ENCODE measurements at places on chromosomes 7 and 10. TPM values are rescaled to one million over a fixed set of nuclear protein-coding genes. Genes with fewer than 3 reads are reported as not detected.

FOXP2 gene
- total RNA-seq: 5.3 TPM

TCERG1L gene
- not detected for total RNA-seq

- no peak for DNase-seq
- no peaks in the 10 kb centered on the region for H3K27me3 ChIP-seq
- no peak overlapping the region for H3K4me3 ChIP-seq
- no peaks in the 10 kb centered on the region for H3K4me1 ChIP-seq
- no peak overlapping the region for H3K27ac ChIP-seq
Observed at GRCh38 chr10:96692427-96692826, 27.9 kb downstream of the PIK3AP1 start.

GRCh38 chr10:129459762-129460539 is 7.1 kb upstream of the MGMT start:
- H3K27ac ChIP-seq: no peak overlapping the region
- no peak for DNase-seq

DNA sequence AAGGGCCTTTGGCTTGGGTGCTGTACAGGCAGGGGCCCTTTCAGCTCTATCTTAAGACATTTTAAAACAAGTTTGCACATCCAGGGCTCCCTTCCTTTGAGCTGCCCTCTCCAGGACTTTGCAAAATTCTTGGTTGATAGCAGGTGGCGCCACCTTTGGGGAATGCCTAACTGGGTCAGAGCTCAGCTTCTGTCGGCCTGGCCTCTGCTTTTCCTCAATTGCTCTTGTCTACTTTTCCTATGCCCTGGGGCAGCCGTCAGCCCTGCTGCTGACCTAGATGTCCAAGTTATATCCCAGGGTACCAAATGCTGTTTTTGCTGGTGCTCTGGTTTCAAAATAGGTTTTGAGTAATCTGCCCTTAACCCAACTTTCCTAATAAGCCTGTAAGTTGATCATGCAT is 65.8 kb downstream of the APBB1IP start:
- H3K27ac ChIP-seq: no peak overlapping the region
- H3K27me3 ChIP-seq: no peaks in the 10 kb centered on the region

DNA sequence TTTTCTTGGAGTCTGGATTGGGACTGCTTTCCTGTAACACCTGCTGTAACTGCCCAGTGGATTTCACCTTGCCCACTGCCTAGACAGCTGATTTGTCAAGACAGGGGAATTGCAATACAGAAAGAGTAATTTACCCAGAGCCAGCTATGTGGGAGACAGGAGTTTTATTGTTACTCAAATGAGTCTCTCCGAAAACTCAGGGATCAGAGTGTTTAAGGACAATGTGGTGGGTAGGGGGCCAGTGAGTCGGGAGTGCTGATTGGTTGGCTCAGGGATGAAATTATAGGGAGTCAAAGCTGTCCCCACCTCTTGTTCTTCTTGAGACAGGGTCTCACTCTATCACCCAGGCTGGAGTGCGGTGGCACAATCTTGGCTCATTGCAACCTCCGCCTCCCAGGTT is 25.2 kb upstream of the BNIP3 start:
- no peaks in the 10 kb centered on the region for H3K4me1 ChIP-seq
- H3K36me3 ChIP-seq: no peaks in the 10 kb centered on the region
- no peak overlapping the region for H3K4me3 ChIP-seq
- no peak for DNase-seq

DNA sequence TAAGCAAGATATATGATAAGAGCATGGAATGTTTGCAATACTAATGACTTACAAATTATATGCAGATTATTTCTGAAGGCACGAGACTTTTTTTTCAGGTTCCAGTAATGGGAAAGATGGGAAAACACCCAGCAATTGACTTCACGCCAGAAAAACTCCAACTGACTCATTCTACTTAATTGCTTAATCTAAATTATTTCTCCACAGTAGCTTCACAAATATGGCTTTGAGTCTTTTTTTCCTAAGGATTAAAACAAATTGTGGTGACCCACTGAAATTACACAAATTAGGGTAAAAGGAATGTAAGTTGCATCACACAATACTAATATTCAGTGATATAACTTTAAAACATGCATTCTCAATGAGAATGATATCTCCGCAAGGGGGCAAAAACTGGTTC is 138.7 kb downstream of the GNAI1 start:
- no peak overlapping the region for H3K4me3 ChIP-seq
- no peak overlapping the region for H3K27ac ChIP-seq
- H3K36me3 ChIP-seq: no peaks in the 10 kb centered on the region
- no peaks in the 10 kb centered on the region for H3K4me1 ChIP-seq

AMPH gene
- 1.1 TPM for total RNA-seq

DNA sequence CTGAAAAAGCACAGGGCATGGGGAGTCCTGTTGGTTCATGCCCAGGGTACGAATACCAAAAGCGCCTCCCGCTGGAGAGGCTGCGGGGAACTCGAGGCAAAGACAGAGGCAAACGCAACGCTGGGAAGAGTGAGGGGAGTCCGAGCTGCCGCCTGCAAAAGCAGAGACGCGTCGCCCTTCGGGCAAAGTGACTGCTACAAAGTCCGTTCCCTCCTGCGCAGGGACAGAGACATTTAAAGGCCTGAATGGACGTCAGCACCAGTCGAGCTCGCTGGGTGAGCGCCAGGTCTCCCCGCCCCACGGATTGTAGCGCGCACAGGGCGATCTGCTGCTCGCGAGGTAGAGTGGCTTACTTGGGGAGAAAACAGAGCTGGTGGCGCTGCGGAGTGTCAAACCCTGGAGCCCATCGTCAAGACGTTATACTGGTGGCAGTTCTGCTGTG is 732.8 kb downstream of the ZWINT start:
- peaks cover 12% of the 10 kb centered on the region for H3K27me3 ChIP-seq
- H3K27ac ChIP-seq: no peak overlapping the region
- no peaks in the 10 kb centered on the region for H3K4me1 ChIP-seq
- DNase-seq: peak; percentile 16
- no peak overlapping the region for H3K4me3 ChIP-seq

DNA sequence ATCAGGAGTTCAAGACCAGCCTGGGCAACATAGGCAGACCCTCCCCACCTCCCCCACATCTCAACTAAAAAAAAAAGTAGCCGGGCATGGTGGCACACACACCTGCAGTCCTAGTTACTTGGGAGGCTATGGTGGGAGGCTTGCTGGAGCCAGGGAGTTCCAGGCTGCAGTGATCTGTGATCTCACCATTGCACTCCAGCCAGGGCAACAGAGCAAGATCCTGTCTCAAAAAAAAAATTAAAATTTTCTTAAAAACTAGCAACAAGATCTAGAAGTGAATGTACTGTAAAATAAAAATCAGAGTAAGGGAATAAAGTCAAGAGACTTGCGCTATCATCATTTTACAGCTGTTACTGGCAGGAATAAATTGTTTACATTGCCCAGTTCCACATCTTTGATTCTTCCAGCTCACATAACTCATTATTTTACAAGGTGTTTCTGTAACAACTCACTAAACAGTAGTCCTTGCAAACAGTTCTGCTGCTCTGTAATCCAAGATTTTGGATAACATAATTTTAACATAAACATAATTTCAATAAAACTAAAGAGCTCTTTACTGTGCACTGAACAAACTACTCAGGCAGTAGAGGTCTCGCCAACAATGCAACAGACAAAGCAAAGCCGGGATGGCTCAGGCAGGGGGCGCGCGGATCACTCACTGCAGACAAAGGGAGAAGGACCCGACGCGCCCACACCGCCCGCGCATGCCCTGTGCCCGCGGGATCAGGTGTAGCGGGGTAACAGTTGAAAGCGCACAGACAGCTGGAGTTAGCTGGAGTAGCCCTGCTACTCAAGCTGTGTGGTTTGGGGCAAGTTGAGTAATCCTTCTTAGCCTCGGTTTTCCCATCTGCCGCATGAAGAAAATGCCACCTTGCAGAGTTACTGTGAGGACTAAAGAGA is 73.3 kb upstream of the NFE2L3 start:
- H3K27me3 ChIP-seq: no peaks in the 10 kb centered on the region
- H3K36me3 ChIP-seq: no peaks in the 10 kb centered on the region
- DNase-seq: peak; percentile 76
- H3K4me1 ChIP-seq: peaks cover 4% of the 10 kb centered on the region

ADGRA1 gene
- not detected for total RNA-seq

TRIL gene
- 1.9 TPM for total RNA-seq

PRKG1 gene
- 16.6 TPM for total RNA-seq

AKR1C2 gene
- 8.5 TPM for total RNA-seq

- no peak overlapping the region for H3K27ac ChIP-seq
- H3K36me3 ChIP-seq: no peaks in the 10 kb centered on the region
- DNase-seq: no peak
- no peaks in the 10 kb centered on the region for H3K4me1 ChIP-seq
- no peaks in the 10 kb centered on the region for H3K27me3 ChIP-seq
Observed at GRCh38 chr7:105178928-105179541, 165.0 kb downstream of the KMT2E start.

- H3K4me1 ChIP-seq: no peaks in the 10 kb centered on the region
- H3K36me3 ChIP-seq: no peaks in the 10 kb centered on the region
- peak overlapping the region; percentile 58 for H3K27ac ChIP-seq
- peak; percentile 51 for DNase-seq
- no peak overlapping the region for H3K4me3 ChIP-seq
Observed at GRCh38 chr10:112904000-112904399, 46.0 kb upstream of the TCF7L2 start.

SHTN1 gene
- total RNA-seq: 28.1 TPM

GLI3 gene
- 1.8 TPM for total RNA-seq

- peak; percentile 32 for DNase-seq
- no peaks in the 10 kb centered on the region for H3K27me3 ChIP-seq
- H3K4me1 ChIP-seq: no peaks in the 10 kb centered on the region
- H3K4me3 ChIP-seq: peak overlapping the region; percentile 36
- H3K27ac ChIP-seq: no peak overlapping the region
Observed at GRCh38 chr7:29146888-29147609, 712 bp upstream of the CPVL start.

TRIM24 gene
- total RNA-seq: 19.1 TPM

GRCh38 chr10:6617309-6618076 is 37.4 kb upstream of the PRKCQ start:
- no peaks in the 10 kb centered on the region for H3K4me1 ChIP-seq
- H3K27me3 ChIP-seq: no peaks in the 10 kb centered on the region
- DNase-seq: no peak
- no peak overlapping the region for H3K27ac ChIP-seq
- H3K4me3 ChIP-seq: no peak overlapping the region

Data from colonic mucosa (tissue), 4 donors.